ENCODE measurements at places on chromosomes 11 and 22.

DNA sequence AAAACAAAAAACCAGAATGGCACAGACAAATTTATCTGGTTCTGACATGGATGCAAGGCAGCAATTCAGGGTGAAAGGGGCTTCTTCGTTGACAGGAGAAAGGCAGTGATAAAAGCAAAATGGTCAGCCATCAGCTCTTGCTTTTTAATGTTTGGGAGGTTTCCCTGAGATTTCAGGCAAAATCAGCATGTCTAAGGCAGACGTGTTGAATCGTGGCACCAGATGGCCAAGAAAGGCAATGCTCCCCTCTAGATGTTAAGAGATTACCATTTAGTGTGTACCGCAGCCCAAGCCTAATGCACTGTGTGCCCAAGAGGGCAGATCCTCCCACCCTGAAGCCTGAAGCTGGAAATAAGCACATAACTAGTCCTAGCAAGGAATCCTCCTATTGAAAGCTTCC lies 88.8 kb upstream of the GALNT18 start:
- no peak for DNase-seq

GRCh38 chr11:124898263-124898680 lies 607 bp upstream of the ROBO4 start:
- no peak for DNase-seq

- no peak for DNase-seq
Measured at GRCh38 chr11:16279524-16279923, 76.8 kb downstream of the SOX6 start.

GRCh38 chr11:6498544-6498943 lies 1.5 kb downstream of the DNHD1 start:
- DNase-seq: no peak

GRCh38 chr11:76493626-76494539 lies 49.1 kb downstream of the EMSY start:
- no peak for DNase-seq

GRCh38 chr22:28977481-28977971 lies 84.1 kb downstream of the C22orf31 start:
- DNase-seq: no peak

GRCh38 chr22:42901790-42902508 lies 44.9 kb upstream of the ARFGAP3 start:
- no peak for DNase-seq

Data from stimulated activated CD8-positive, alpha-beta memory T cell treated with anti-CD3 and anti-CD28 coated beads, Interleukin-7, amount 100 ng/mL, for 1 hour (primary cell).